Endodermal cell (in vitro differentiated cells): ENCODE measurements at places on chromosomes 1 and 21. TPM values are rescaled to one million over a fixed set of nuclear protein-coding genes. Genes with fewer than 3 reads are reported as not detected.
A peak's percentile ranks its signal among the peaks of the same experiment; 100 is the strongest.

DNA sequence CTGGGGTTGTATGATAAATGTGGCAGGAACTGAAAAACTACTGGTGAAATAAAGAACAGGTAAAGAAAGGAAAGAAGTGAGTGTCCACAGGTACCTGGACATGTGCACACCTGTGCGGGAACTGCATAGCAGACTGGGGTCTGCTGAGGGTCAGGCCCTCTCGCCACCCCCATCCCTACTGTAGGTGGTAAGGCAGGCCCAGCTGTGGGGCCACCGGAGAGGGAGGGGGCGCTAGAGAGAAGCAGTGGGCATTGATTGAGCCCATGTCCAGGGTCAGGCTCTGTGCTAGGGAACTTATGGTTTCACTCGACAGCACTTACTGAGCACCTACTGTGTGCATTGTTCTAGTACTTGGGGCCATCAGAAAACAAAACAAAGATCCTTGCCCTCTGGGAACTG lies 400.5 kb downstream of the MATN1 start:
- DNase-seq: peak; percentile 79

GRCh38 chr1:7474143-7474490 lies 297.0 kb upstream of the VAMP3 start:
- no peak for DNase-seq

GRCh38 chr1:54403808-54404261 lies 2.4 kb downstream of the SSBP3 start:
- DNase-seq: no peak

The CENPS gene
- total RNA-seq: 11.0 to 30.8 TPM (median 30.2 TPM) in 3 replicates

GRCh38 chr1:90729504-90730242 lies 12.6 kb upstream of the BARHL2 start:
- peak; percentile 94 for DNase-seq

The LORICRIN gene
- total RNA-seq: not detected in 2 replicates

The CELA3A gene
- total RNA-seq: not detected in 3 replicates

DNA sequence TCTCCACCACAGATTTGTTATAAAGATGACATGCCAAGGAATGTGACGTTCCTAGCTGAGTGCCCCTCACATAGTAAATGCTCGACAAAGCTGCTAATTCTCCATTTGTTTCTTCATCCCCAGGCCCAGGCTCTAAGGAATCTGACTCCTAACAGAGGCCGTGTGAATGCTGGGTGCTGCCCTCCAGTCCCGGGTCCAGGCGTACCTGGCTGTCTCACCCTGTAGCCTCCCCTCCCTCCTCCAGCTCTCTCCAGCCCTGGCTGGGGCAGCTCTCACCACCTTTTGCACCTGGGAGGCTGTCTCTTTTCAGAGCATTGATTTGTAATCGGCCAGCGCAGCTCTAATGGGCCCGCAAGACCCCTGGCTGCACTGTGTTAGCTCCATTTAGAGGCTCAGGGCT lies 11.2 kb upstream of the KLHDC7A start:
- DNase-seq: peak; percentile 45

The VANGL2 gene
- total RNA-seq: 67.5 to 74.6 TPM (median 68.7 TPM) in 3 replicates

DNA sequence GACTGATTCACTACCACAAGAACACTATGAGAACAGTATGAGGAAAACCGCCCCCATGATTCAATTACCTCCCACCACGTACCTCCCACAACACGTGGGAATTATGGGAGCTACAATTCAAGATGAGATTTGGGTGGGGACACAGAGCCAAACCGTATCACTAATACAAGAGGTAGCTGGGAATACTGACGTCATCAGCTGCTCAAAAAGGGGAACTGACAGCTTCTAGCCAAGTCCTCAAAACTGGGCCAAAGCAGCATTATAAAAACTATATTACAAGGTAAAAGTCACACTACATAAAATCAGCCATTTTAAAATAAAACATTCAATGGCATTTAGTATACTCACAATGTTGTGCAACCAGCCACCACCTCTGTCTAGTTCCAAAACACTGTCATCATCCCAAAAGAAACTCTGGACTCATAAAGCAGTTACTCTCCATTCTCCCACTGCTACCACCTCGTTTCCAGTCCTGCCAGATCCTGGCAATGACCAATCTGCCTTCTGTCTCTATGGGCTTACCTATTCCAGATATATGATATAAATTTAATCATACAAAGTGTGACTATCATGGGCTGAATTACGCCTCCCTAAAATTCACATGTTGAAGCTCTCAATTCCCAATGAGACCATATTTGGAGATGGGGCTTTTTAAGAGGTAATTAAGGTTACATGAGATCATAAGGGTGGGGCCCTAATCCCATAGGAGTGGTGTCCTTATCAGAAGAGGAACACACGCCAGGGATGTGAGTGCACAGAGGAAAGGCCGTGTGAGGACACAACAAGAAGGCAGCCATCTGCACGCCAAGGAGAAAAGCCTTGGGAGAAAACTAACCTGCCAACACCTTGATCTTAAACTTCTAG lies 192.1 kb downstream of the SETD4 start:
- DNase-seq: no peak

DNA sequence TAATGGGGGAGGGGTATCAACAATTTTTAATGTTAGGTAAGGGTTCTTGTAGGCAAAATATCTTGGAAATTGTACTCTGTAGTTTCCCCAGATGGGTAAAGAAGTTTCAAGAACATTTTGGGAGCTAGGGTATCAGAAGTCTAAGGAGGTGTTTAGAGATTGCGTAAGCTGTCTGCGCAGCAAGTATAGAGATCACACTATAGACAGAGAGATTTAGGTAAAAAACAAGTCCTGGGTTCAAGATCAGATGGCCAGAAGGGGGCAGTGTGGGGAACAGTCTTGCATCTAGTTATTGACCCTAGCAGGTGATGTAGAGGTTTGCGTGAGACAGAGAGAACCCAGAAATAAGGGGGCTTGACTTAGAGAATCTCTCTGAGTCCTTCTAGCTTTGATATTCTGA lies 80.8 kb downstream of the S1PR1 start:
- DNase-seq: peak; percentile 52

DNA sequence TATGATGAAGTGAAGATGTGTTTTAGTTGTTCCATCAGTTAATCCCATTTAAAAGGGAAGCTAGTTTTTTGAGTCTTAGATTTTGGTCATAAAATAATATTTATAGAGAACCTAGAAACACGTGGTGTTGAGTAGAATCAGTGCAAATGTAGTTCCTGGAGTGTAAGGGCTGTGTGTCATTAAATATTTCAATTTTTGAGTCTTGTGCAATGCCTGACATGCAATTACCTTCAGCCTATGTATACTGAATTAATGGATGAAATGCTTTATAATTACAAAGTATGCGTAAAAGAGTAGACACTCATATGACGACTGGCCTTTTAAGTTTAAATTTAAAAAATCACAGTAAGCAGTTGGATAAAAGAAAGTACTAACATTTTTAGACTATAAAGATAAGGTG lies 75.0 kb downstream of the NEK7 start:
- DNase-seq: no peak

DNA sequence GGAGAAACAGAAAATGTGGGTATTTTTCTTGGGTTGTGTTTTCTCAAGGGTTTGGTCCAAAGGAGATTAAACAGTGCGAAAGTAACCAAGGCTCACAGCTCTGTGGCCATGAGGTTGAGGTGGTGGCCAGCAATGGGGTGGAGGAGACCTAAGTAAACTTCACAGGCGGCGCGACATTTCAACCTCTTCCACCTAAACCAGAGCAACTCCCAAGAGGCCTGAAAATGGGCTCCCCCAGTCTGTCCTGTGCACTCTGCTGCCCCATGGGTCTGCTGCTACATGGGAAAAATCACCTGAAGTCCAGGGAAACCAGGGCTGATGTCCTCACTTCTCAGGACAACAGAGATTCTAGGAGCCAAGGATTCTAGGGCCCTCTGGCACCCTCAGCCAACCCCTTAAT lies 12.4 kb downstream of the CELF3 start:
- DNase-seq: no peak

DNA sequence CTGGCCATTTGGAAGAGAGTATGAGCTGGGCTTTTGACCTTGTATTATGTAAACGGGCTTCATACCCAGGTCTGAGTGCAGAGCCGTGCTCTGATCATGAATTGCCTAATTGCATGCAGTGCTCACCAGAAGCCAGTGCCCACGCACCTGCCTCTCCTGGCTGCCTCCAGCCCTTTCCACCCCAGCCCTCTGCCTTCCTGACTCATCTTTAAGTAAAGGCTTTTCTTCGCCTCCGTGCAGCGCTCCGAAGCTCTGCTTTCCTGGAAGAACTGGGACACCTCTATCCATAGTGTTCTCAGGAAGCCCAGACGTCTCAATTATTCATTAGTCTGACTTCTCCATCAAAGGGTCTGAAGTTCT lies 413.7 kb downstream of the PTPRU start:
- no peak for DNase-seq

The TNFRSF8 gene
- total RNA-seq: 2.2 and 2.3 TPM in 2 replicates

DNA sequence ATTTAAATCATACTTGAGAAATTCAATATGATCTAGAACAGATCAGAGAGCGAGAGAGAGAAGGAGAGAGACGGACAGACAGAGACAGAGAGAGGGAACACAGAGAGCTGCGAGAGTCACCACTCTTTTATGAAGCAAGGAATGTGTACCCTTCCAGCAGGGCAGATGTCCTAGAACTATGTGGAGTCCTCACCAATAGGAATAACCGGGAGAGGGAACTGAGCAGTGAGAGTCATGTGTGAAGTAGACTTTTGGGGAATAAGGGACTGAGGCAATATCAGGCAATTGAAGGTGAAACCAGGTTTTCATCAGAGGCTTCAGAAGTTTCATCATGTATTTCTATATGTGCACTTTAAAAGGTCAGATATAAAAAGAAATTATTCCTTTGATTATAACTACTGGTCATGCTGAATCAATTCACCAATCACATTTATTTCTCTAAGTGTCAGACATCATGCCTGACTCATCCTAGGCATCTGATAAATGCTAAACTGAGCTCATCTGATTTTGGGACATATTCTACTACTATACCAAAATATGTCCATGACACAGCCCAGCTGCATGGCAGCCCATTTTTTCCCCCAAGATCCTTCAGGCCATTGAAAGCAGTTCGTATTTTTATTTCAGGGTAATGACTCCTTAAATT lies 22.4 kb downstream of the VTCN1 start:
- no peak for DNase-seq

DNA sequence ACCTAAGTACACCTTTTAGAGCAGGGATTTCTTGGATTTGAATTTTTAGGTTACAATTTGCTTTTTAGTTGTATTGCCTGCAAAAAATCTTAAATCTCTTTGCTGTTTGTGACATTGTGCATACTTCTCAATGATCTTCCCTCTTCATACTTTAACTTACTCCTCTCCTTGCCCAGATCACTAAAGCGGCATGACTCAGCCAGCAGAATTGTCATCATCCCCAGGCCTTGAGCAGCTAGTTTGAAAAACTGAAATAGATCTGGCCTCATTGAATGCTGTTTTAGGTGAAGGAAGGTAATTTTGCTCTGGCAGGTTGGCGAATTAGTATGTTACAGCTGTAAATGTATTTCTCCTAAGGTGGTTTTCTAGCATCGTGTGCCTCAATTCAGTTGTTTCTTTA lies 145.9 kb downstream of the RYR2 start:
- DNase-seq: no peak

The FBXO42 gene
- 19.2 to 36.5 TPM (median 20.0 TPM) in 3 replicates for total RNA-seq

GRCh38 chr1:218521414-218522169 lies 176.5 kb downstream of the TGFB2 start:
- DNase-seq: peak; percentile 88

- no peak for DNase-seq
Observed at GRCh38 chr1:167114725-167115124, 20.9 kb downstream of the STYXL2 start.

GRCh38 chr1:186054003-186054402 lies 319.8 kb downstream of the HMCN1 start:
- DNase-seq: no peak

DNA sequence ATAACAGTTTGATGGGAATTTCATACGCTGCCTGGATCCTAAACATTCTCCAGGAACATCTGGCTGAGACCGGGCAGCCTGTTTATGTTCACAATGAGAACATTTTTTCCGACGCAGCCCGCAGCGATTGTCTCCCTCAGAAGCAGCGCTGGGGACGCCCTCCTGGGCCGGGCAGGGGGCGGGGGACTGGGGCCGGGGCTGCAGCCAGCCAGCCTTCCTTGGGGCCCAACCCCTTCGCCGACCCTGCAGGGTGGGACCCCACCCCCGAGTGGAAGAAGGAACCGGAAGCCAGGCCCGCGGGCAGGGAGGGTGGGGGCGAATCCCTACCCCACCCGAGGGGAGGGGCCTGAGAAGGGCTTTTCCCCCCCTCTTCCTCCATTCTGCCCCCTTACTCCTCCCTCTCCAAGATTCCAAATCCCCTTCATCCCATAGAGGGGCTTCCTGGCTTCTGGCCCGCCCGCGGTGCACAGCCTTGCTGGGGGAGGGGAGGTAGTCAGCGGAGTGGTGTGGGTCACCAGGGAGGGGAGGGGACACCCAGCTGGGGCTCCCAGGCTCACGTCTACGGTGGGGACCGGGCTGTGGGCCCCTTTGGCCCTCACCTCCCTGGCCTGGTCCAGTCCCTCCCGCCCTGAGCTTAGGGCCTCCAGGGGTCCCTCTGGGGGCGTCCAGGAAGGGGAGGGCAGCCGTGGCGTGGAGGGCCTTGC lies 60.6 kb downstream of the WNT9A start:
- peak; percentile 81 for DNase-seq
